A549 treated with DMSO at 1 μM for 4 hours (cell line): ENCODE measurements at places on chromosomes 11 and 22. TPM values are rescaled to one million over a fixed set of nuclear protein-coding genes. Genes with fewer than 3 reads are reported as not detected.

The EP300 gene
- total RNA-seq, result 19.6 to 27.2 TPM (median 23.9 TPM) in 5 replicates

The PYGM gene
- total RNA-seq, result 0.12 to 0.40 TPM (median 0.30 TPM) in 5 replicates

The FBLN1 gene
- total RNA-seq, result 38.9 to 48.7 TPM (median 46.3 TPM) in 5 replicates

The HMOX1 gene
- total RNA-seq, result 704 to 935 TPM (median 733 TPM) in 5 replicates

The GRAMD1B gene
- total RNA-seq, result 34.2 to 50.8 TPM (median 49.1 TPM) in 5 replicates

The CDCA5 gene
- total RNA-seq, result 60.5 to 75.2 TPM (median 71.6 TPM) in 5 replicates

The OR10D3 gene
- total RNA-seq, result not detected in 5 replicates

The KCNQ1OT1 gene
- 0.03 to 0.06 TPM (median 0.05 TPM) in 5 replicates for total RNA-seq

The TSGA10IP gene
- not detected in 5 replicates for total RNA-seq

The CACNA1I gene
- total RNA-seq, result 0.03 to 0.06 TPM (median 0.04 TPM) in 5 replicates

The CCDC188 gene
- not detected in 5 replicates for total RNA-seq

The PRG2 gene
- total RNA-seq, result not detected in 5 replicates

The RAB38 gene
- 0.87 to 1.9 TPM (median 1.0 TPM) in 5 replicates for total RNA-seq

The STARD10 gene
- total RNA-seq, result 16.8 to 20.3 TPM (median 18.3 TPM) in 5 replicates

The TH gene
- total RNA-seq, result 0.09 TPM in 1 of 5 replicates, not detected in the others

The DEFB131B gene
- not detected in 5 replicates for total RNA-seq

The RIC3 gene
- total RNA-seq, result 1.4 to 2.2 TPM (median 2.1 TPM) in 5 replicates

The MRPL21 gene
- total RNA-seq, result 125 to 135 TPM (median 133 TPM) in 5 replicates

The OR51E2 gene
- total RNA-seq, result not detected in 5 replicates

The MRGPRE gene
- 0.06 to 0.21 TPM (median 0.10 TPM) in 5 replicates for total RNA-seq

The OR52A1 gene
- not detected in 5 replicates for total RNA-seq

The ZNF214 gene
- total RNA-seq, result 0.53 to 1.9 TPM (median 0.95 TPM) in 5 replicates

The MS4A6E gene
- total RNA-seq, result not detected in 5 replicates

The PNPLA5 gene
- total RNA-seq, result 0.04 to 0.05 TPM in 2 of 5 replicates, not detected in the others
